ENCODE measurements at places on chromosomes 7 and 10. TPM values are rescaled to one million over a fixed set of nuclear protein-coding genes. Genes with fewer than 3 reads are reported as not detected.

GRCh38 chr10:69624245-69624786 is 5.7 kb upstream of the FAM241B start:
- no peak for DNase-seq

XRCC2 gene
- 6.7 TPM for total RNA-seq

MALRD1 gene
- total RNA-seq, result not detected

SLC29A4 gene
- total RNA-seq, result 2.7 TPM

RAB19 gene
- 0.33 TPM for total RNA-seq
